ENCODE measurements at places on chromosomes 5 and 9.

- DNase-seq = no peak
Observed at GRCh38 chr9:3239240-3239639, 286.6 kb downstream of the RFX3 start.

DNA sequence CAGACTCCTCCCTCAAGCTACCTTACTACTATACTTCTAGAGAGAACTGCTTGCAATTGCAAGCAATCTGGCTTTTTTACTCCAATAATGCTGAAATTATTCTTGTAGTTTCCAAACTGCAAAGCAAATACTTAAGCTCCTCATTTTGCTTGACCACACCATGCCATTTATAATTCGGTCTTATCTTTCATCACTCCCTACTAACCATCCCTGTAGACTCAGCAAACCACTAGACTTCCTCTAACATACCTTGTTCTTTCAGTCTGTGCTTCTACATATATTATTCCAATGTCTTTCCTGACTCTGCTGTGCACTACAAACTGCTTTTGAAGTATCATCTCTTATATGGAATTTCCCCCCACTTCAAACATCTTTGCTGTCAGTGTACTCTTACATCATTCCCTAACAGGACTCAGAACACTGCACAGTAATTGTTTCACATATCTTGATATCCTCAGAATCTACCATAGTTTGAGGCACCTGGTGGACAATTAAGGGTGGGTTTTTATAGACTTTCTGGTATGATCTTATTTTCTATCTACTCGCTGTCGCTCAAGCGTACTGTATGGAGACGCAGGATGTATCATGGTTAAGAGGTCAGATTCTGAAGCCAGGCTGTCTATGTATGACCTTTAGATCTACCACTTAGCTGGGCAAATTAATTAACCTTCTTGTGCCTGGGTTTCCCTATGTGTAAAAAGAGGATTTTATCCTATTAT, 2.8 kb downstream of the IL6ST start:
- no peak for DNase-seq

DNA sequence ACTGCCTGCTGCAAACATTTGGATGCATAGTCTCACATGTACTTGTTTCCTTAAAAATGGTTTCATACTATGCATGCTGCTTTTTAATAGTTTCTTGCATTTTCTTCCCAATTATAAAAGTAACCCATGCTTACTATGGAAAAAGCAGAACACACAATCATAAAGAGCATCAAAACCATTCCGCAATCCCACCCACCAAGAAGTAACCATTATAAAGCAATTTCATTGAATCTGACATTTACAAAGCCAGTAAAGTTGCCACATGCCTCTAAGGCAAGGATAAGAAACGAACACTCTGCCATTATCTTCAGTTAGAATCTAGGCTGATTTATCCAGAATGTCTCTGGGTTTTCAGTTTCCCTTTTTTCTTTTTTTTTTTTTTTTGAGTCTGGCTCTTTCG, 92.7 kb upstream of the OSMR start:
- DNase-seq = no peak

DNA sequence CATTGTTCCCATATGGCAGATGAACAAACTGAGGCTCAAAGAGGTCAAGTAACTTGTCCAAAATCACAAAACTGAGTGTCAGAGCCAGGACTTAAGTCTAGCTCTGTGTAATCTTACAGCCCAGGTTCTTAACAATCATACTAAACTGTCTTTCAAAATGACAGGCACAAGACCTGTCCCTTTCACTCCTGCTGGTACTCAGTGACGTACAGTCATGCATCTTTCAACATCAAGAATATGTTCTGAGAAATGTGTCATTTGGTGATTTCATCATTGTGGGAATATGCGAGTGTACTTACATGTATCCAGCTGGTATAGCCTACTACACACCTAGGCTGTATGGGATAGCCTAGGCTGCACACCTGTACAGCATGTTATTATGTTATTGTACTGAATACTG, 646.8 kb upstream of the WWC1 start:
- DNase-seq = no peak

DNA sequence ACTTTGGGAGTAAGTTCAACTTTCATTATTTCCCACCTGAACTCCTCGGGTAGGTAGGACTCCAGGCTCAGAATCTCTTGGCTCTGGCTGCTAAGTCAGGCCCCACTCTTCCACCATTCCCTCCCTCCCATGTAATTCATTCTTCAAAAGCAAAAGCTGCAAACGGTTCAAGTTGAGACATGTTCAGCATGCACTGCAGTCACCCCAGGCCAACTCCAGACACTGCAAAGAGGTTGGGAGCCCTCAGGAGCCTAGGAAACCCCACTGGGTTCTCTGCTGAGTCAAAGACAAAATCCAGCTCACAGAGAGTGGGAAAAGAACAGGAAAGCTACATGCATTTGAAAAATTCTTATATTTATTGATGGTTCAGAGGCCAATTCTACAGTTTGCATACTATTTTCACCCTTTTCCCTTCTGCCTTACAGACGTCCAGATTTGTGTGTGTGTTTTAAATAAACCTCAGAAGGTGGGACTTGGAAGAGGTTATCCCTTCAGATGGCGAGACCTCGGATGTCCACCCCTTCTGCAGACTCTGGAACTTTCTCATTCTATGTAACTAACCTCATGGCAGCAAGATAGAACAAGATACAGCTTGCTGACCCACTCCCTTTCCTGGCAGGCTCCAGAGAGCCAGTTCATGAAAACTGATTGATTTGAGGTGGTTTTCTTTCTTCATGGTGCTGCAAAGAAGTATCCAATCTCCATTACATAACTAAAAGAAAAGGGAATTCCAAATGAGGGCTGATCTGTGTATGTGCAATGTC, 65.7 kb upstream of the EQTN start:
- no peak for DNase-seq

GRCh38 chr5:65880496-65881072, 45.8 kb upstream of the ERBIN start:
- DNase-seq = no peak

DNA sequence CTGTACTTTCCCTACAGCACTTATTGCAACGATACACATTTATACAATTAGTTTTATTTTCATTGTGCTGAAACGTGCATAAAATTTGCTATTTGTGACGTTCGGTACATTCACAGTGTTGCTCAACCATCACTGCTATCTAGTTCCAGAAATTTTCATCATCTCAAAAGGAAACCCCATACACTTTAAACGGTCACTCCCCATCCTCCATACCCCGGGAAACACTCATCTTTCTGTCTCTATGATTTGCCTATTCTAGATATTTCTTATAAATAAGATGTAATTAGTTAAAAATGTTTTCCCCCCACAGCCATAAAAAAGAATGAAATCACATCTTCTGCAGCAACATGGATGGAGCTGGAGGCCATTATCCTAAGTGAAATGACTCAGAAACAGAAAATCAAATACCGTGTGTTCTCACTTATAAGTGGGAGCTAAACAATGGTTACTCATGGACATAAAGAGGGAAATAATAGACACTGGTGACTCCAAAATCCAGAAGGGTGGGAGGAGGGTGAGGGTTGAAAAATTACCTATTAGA, 40.2 kb upstream of the TEX48 start:
- DNase-seq = no peak

DNA sequence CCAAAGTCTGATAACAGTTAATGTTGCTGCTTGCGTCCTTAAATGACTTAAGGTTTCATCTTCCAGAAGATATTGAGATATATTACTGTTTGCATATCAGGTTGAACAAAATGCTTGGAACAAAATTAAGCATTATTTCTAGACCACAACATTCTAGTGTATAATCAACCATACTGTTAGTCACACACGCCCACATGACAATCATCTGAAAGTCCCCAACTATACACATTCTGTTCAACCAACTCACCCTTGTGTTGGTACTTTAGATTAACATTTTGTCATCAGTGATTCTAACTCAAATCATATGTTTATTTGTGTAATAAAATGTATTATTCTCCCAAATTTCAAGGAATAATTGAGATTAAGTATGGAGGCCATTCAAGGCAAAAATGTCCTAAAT, 47.3 kb downstream of the LURAP1L start:
- no peak for DNase-seq

- DNase-seq = no peak
Observed at GRCh38 chr5:40499007-40499406, 180.7 kb upstream of the PTGER4 start.

GRCh38 chr5:161256957-161257356, 289.6 kb downstream of the GABRB2 start:
- no peak for DNase-seq

GRCh38 chr9:100352201-100352726, 478 bp downstream of the TEX10 start:
- peak; percentile 29 for DNase-seq

DNA sequence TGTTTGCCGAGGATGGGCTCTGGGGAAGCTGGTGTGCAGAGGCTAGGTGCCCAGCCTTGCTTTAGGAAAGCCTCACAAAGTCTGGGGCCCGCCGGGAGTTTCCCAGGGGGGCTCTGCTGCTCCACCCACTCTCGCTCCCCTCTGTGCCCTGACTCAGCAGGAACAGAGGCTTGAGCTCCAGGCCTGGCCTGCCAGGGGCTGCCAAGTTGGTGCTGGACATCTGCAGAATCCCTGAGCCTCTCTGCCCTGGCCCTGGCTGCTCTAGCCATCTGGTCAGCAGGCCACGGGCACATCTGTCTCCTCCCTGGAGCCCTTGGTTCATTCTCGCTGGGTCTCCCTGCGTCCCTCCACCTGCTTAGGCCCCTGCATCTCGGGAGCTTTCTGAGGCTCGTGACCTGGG, 647 bp upstream of the ADAMTSL2 start:
- DNase-seq = no peak

DNA sequence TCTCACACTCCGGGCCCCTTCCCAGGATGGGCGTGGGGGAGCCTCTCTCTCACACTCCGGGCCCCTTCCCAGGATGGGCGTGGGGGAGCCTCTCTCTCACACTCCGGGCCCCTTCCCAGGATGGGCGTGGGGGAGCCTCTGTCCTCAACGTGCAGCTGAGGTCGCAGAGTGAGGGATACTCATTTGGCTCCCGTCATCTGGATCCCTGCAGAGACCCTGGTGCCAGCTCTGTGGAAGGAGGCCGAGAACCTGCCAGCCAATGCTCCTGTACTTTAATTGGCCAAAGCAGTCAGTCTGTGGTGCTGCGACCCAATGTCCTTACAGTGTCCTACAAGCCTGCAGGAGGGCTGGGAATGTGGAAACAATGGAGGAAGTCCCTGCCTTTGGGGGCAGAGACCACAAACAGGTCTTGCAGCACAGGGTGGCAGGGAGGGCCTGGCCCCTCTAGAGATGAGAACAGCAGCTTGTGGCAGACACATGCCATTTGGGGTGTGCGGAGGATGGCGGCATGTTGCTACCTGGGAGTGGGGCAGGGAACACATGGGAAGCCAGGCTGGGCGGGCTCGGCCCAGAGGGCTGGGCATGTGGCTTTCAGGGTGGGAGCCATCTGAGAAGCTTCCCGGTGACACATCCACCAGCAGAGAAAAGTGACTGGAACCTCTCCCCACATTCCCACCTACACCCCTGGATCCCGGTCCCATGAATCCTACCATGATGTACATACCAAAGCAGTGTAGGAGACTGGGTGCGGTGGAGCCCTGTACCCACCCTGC, 13.6 kb upstream of the MRNIP start:
- DNase-seq = no peak

DNA sequence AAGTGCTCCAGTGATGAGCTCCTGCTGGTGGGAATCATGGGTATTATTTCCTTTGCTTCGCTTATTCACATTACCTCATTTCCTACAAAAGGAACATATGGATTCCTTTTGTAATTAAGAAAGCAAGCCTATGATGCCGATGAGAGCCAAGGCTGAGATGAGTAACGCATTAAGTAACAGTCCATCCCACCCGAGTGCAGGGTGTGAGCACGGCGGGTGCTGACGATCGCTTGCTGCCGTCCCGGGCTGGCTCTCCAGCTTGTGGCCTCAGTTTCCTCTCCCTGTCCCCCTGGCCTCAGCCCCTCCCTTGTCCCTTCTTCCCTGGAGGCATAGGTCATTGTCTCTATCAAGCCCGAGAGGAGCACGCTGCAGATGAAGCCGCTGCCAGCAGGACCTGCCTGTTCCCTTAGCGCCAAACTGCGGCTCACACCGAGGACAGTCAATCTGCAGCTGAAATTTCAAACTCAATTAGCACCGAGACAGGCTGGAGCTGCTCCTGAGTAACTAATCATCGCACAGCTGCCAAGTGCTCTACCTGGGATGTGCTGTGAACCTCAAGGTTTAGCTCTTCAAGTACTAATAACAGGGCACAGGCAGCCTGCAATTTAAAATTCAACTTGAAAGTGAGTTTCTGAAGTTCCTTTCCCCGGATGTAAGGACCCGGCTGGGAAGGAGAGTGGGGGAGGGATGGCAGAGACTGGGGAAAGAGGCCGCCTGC, 115.2 kb upstream of the RAPGEF1 start:
- no peak for DNase-seq

DNA sequence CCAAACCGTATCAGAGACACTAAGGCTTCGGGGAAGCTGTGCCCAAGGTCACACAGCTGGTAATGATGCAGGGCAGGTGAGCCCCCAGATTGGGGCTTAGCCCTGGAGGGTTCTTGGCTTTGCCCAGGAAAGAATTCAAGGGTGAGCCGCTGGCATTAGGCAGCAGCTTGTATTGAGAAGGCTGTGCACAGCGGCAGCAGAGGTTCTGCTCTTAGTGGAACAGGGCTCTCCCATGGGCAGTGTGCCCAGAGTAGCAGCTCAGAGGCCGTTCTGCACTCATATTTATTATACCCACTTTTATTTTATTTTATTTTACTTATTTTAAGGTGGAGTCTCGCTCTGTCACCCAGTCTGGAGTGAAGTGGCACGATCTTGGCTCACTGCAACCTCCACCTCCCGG, 85.8 kb upstream of the IER5L start:
- DNase-seq = no peak

GRCh38 chr9:136061405-136061804, 33.7 kb downstream of the NACC2 start:
- DNase-seq = peak; percentile 2

GRCh38 chr9:113390192-113390960, 10.7 kb downstream of the ALAD start:
- no peak for DNase-seq

DNA sequence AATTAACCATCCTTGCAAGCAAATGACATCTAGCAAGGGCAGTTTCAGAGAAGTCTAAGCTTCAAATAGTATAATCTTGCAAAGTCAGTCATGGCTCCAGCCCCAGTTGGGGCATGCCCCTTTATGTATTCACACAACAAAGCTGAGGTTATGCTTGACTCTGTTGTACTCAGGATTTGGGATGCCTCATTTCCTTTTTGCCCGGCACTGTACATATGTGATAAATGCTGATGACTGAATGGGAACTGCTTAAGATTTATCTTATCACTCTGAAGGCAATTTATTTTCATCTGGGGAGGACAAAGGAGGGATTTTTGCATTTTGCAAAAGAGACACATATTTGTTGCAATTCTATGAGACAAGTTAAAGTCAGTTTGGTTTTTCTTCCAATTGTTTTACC, 219.2 kb downstream of the TRPM3 start:
- DNase-seq = no peak
